Hippocampal formation (tissue), 2 donors: ENCODE measurements at places on chromosomes 12 and 14.
A peak's percentile ranks its signal among the peaks of the same experiment; 100 is the strongest.

- DNase-seq: no peak
Observed at GRCh38 chr14:42140001-42140400, 533.3 kb downstream of the LRFN5 start.

- peak; percentile 33 for DNase-seq
Observed at GRCh38 chr12:14995583-14996425, 23.0 kb downstream of the PDE6H start.

GRCh38 chr12:111798182-111798581 lies 31.4 kb downstream of the ALDH2 start:
- no peak for DNase-seq

DNA sequence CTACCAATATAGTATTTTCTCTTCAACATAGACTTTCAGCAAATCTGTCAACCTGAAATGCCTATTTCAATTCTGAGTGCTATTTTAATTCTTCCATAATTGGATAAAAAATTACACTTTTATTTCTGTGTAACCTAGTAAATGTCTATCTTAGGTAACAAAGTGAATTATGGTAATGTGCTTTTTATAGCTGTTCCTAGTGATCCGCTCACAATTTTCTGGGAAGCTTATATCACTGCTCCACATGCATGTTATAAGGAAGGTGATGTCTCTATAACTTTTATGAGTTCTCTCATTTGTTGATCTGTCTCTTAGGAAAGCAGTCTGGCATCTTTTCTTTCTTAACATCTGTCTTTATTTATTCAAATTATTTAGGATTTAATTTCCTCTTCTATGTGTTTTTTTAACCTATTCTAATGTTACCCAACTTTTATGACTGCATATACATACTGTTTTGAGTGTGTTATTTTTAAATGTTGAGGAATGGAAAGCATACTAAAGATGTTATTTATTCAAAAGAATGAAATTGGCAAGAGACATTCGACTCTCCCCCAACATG lies 777.1 kb upstream of the MDGA2 start:
- no peak for DNase-seq

DNA sequence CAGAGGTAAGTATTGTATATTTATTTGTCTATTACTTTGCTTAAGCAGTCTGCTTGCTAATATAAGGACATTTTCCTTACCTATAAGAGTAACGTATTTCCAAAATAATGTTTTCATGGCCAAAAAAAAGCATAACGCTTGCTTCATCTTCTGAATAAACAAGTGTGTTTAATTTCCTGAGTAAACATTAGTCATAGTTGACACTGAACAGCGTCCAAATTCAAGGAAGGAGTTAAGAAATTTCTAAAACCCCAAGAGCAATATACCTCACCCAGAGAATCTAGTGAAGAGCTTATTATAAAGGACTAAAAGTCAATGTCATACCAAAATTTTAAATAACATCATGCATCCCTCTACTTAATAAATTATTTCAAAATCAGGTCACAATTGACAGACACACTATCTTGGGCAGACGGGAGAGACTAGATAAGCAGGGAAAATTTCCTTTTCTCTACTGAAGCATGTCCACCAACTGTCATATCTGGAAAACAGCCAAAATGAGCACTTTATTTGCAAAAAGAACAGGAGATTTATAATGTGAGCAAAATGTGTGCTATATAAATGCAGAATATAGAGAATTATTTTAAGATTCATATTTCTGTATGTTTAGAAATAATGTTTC lies 25.1 kb downstream of the ANKS1B start:
- DNase-seq: no peak

- no peak for DNase-seq
Observed at GRCh38 chr12:57216014-57216911, at the start of gene NXPH4. Gene NXPH4 (plus strand): TSS chr12:57216794. CDS start chr12:57216970, 176 bp downstream.

DNA sequence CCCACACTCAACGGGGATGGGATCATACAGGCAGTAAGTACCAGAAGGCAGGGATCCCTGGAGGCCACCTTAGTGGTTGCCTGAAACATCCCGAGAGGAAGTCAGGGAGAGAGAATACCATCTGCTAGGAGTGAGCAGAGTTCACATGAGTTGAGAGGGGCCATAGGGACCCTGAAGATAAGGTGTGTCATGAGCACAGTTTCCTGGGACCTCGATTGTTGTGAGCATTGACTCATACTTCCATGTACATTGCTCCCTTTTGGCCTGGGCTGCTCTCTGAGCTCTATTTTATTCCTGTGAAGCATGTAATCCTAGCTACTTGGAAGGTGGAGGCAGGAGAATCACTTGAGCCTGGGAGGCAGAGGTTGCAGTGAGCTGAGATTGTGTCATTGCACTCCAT lies 120.5 kb downstream of the TBC1D30 start:
- no peak for DNase-seq

GRCh38 chr14:55332654-55333570 lies 61.7 kb downstream of the FBXO34 start:
- no peak for DNase-seq

- no peak for DNase-seq
Observed at GRCh38 chr14:84533791-84534190, 996.2 kb upstream of the FLRT2 start.
